ENCODE measurements at places on chromosomes 16 and 17.

GRCh38 chr16:67844497-67844896 is 2.2 kb upstream of the NUTF2 start:
- no peak for DNase-seq

- DNase-seq, result no peak
Observed at GRCh38 chr16:3235856-3236669, 1.1 kb upstream of the ZNF200 start.

DNA sequence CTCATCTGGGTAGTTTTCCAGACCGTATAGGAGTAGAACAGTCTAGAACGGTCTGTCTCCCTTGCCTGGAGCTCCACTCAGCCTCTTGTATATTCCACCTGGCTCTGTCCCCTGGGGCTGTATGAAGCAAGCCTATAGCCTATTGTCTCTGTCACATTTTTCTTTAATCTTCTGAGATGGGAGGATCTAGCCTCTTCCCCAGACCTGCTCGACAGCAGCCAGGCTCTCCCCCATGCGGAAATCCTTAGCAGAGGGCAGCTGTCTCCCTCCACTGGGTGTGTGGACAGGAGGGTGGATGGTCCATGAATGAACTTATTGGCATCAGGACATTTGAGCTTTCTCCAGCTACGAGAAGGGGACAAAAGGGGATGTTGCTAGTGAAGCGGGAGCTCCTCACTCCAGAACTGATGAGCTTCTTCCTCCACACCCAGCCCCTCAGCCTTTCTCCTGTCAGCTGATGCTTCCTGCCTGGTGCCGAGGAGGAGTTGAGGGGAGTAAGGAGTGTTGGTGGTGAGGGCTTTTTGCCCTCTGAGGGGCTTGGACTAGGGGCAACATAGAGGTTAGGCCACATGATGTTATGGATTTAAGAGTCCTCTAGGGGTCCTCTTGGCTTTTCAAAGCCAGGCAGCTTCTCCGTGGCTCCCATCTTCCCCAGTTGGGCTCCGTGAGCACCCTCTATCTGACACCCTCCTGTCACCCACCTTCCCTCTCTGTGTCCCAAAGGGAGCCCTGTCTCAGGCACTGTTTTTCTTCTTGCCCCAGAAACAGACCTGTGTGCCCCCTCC is 28.0 kb downstream of the ARHGAP23 start:
- no peak for DNase-seq

- DNase-seq, result no peak
Observed at GRCh38 chr17:57269598-57270255, 13.4 kb downstream of the MSI2 start.

- no peak for DNase-seq
Observed at GRCh38 chr17:35460354-35460851, 11.8 kb upstream of the SLFN13 start.

GRCh38 chr16:68760671-68761275 is 23.7 kb downstream of the CDH1 start:
- DNase-seq, result no peak

GRCh38 chr16:4767872-4768548 is 1.0 kb upstream of the ZNF500 start:
- peak; percentile 7 for DNase-seq

GRCh38 chr17:77001487-77001886 is 133.3 kb downstream of the MGAT5B start:
- no peak for DNase-seq

- DNase-seq, result no peak
Observed at GRCh38 chr16:68480084-68480995, 32.0 kb upstream of the SMPD3 start.

DNA sequence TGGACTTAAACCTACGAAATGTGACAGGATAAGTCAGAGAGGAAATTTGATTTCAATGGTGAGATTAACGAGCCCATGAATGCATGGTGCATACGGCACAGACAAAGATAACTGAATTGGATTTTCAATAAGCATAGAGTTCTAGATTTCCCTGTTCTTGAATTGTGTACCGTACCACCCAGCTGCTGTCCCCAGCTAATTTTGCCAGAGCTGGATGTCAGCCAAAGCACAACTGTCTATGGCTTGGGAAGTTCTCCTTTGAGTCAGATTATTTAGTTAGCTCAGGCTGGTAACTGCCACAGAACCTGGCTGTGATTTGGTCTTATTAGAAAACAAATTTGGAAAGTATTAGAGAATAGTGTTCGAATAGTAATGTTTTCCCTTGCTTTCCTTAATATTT is 143.1 kb downstream of the CDH13 start:
- no peak for DNase-seq

- no peak for DNase-seq
Observed at GRCh38 chr17:40060887-40061608, 1.7 kb upstream of the THRA start.

- no peak for DNase-seq
Observed at GRCh38 chr17:32859857-32860525, 16.9 kb downstream of the MYO1D start.

DNA sequence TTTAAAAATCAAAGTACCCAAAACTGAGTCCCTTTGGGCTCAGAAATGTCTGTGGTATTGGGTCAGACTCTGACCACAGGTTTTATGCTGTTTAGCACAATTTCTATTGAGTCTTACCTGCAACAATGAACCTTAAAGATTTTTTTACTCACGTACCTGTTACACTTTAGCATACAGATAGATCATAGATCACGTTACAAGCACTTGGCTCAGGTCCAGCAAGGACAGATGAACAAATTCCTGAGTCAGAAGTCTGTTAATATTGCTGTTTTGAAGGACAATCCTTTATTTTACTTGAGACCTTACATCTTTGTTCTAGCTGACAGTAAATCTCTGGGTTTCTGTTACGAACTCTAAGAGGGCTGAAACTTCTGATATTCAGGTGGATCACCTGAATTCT is 12.8 kb downstream of the SLC7A6OS start:
- DNase-seq, result peak; percentile 22

- DNase-seq, result no peak
Observed at GRCh38 chr17:5553479-5553878, 30.8 kb downstream of the NLRP1 start.

- no peak for DNase-seq
Observed at GRCh38 chr17:27986805-27987684, 55.4 kb upstream of the NLK start.

GRCh38 chr16:23532448-23532847 is 22.2 kb upstream of the GGA2 start:
- DNase-seq, result no peak

GRCh38 chr17:82869536-82869935 is 29.7 kb upstream of the ZNF750 start:
- DNase-seq, result no peak

DNA sequence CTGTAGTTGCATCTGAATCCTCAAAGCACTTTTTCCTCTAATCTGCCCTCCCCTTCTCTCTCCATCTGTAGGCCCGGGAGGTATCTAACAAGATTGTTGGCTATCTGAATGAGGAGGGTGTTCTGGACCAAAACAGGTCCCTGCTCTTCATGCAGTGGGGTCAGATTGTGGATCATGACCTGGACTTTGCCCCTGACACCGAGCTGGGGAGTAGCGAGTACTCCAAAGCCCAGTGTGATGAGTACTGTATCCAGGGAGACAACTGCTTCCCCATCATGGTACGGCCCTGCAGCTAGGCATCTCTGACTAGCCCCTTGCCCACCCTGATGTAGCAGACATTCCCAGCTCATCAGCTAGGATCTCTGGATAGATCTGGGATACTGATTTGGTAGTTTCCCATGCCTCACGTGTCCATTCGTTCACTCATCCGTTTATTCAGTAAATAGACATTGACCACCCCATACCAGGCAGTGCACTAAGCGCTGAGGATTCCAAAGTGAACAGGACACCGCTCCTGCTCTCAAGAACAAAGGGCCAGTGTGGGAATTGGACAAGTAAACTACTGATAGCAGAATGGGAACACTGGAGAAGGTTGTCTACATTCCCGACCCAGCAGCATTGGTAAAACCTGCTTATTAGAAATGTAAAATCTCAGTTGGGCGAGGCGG is 12.1 kb downstream of the LPO start:
- DNase-seq, result no peak

GRCh38 chr16:83312718-83313245 is 495.0 kb upstream of the HSBP1 start:
- DNase-seq, result no peak

DNA sequence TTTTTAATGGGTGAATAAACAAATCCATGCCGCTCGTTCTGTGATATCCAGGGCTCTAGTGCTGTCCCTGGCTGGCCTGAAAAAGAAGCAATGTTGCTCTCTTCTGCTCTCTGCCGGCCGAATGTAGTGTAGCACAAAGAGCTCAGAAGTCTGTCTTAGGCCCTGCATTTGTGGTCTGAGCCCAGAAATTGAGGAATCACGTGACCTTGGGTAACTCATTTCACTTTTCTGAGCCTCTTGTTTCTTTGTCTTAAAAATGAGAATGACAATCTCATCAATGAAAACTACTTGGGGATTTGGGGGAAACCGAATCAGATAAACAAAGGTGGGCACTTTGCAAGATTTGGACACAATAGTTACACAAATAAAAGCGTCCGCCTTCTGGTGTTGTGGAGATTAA is 381.6 kb upstream of the ASIC2 start:
- peak; percentile 82 for DNase-seq

DNA sequence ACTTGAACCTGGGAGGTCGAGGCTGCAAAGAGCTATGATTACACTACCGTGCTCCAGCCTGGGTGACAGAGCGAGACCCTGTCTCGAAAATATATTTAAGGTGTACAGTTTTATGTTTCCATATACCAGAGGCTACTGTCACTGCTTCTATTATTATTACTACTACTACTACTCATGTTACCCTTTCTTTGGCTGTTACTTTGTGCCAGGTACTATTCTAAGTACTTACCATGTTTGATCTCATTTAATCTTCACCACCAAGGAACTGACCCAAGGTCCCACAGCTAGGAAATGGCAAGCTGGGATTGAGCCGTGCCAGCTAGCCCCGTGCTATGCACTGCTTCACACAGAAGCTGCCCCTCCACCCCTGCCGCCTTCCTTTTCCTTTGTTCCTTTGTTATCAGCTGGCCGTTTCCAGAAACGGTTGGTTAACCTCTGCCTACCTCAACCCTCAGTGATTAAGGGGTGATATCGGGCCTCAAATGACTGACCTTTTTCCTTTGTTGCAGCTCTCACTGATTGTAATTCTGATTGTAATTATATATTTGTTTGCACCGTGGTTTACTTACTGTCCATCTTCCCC is 78.4 kb downstream of the ABCC1 start:
- DNase-seq, result no peak

DNA sequence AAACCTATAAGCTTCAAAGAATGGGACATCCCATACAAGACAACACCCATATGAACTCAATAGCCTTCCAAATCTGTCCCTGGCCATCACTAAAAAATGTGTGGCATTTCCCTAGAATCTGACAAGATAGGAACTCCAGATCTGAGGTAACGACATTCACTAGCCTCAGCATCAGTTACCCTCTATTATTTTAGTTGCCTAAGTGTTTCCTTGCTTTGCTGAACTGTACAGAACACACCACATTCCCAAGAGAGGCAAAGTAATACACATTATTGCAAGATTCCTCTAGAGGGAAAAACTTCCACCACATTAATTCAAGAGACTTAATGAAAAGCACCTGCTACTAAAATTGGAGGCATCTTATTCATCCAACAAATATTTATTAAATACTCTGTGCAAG is 5.0 kb downstream of the LSM12 start:
- no peak for DNase-seq

- no peak for DNase-seq
Observed at GRCh38 chr16:56331399-56331798, 93.9 kb downstream of the AMFR start.

DNA sequence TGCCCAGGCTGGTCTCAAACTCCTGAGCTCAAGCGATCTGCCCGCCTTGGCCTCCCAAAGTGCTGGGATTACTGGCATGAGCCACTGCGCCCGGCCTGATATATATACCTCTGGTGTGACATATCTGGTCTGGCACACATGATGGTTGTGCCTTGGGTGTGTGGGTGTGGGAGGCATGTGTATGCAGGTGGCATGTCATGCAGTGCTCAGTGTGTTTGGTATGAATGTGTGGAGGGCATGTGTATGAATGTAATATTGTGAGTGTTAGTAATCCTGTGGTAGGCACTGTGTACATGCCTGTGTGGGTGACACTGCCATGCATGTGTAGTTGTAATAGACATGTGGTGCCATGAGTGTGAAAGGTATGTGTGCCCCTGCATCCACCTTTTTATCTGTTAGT is 179.3 kb upstream of the GOT2 start:
- DNase-seq, result no peak

Measured in G401 (cell line).